GDM1 (cell line): ENCODE measurements at places on chromosomes 5 and 9.

DNA sequence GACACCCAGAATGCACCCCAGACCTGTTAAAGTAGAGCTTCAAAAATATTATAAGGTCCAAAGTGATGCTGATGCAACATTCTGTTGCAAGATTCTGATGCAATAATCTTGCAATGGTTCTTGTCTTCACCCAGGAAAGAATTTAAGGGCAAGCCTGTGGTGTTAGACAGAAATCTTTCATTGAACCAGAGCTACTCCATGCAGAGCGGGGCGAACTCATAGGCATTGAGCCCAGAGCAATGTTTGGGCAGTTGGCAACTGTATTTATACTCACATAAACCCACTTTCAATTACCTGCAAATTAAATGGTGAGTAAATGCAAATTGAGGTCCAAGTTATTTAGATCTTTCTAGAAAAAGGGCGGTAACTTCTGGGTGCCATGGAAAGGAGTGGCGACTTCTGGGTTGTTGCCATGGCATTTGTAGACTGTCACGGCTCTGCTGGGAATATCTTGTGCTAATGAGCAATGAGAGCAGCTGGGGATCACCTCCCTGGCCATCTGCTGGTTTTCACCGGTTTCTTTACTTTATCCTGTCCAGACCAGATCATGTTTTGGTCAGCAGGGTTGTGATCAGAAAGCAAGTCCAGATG is 163.4 kb downstream of the ICE1 start:
- no peak for DNase-seq

DNA sequence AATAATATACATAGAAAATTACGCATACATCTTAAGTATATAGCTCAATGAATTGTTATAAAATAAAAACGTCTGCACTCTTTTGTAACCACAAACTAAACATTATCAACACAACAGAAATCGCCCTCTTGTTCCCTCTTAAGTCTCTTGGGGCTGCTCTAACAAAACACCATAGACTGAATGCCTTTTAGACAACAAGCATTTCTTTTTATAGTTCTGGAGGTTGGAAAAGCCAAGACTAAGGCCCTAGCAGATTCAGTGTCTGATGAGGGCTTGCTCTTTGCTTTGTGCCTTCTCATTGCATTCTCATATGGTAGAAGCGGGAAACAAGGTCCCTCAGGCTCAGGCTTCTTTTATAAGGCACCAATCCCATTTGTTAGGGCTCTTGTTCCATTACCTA is 4.9 kb upstream of the IFNB1 start:
- DNase-seq = no peak

DNA sequence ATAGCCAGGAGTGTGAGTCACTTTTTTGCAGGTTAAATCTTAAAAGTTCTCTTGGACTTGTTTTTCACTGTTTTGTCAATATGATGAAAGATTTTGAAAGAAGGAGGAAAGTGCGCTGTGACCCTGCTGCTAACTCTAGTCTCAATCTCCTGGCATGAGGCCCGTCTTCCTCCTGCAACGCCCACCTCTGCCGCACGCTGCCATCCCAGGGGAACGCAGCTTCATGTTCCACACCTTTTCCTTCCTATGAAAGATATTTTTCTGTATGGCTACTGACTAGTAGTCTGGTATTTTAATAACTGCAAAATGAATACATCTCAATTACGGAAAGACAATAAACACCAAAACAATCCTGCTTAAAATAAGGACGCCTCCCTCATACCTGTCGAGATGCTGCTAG is 8.3 kb downstream of the PPIC start:
- DNase-seq = no peak

GRCh38 chr5:83368835-83369234 is 102.7 kb upstream of the VCAN start:
- no peak for DNase-seq

GRCh38 chr5:77869116-77869798 is 93.1 kb upstream of the TBCA start:
- DNase-seq = no peak
